H7 (cell line): ENCODE measurements at places on chromosomes 5 and 9.

- DNase-seq: no peak
Measured at GRCh38 chr5:58523956-58524355, 32.7 kb downstream of the GAPT start.

DNA sequence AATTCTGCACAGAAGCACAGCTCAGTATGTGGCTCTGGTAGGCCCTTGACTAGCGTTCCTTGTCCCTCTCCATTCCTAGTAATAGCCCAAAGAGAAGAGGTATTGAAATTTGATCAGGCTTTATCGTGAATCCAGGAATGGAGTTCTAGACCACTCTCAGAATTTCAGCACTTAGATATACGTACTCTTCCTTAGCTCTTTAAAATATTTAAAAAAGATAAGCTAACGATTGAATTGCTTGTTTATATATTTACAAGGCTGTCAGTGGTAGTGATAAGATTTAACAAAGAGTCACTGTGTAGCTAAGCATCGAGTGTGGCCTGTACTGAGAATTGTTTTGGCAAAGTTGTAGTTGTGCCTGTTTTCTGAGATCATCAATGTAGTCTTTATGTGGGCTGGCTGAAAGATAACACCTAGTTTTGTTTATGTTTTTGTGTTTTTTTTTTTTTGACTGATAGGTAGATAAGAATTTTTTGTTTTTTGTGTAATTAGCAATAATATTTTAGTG is 2.5 kb downstream of the KIAA1958 start:
- DNase-seq: peak; percentile 34

- no peak for DNase-seq
Measured at GRCh38 chr5:119117237-119117636, 46.4 kb downstream of the DMXL1 start.

DNA sequence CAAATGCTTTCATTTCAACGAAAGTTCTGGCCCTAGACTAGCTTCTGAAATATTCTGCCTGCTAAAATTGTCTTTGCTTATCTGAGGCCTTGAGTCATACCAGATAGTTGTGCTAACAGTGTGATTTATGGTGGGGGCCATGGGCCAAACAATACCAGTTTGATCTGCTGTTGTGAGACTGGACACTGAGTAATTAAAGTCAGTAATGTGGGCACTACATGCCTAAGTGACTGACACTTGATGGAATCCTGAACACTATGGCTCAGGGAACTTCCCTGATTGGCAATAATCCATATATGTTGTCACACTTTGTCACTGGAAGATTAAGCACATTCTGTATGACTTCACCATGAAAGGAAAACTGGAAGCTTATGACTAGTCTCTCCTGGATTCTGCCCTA is 127.6 kb upstream of the CYLC2 start:
- DNase-seq: no peak
